Stimulated activated CD4-positive, alpha-beta T cell treated with anti-CD3 and anti-CD28 coated beads, Interleukin-4, amount 100 ng/mL, for 4 hours (primary cell): ENCODE measurements at places on chromosomes 16 and 17.

DNA sequence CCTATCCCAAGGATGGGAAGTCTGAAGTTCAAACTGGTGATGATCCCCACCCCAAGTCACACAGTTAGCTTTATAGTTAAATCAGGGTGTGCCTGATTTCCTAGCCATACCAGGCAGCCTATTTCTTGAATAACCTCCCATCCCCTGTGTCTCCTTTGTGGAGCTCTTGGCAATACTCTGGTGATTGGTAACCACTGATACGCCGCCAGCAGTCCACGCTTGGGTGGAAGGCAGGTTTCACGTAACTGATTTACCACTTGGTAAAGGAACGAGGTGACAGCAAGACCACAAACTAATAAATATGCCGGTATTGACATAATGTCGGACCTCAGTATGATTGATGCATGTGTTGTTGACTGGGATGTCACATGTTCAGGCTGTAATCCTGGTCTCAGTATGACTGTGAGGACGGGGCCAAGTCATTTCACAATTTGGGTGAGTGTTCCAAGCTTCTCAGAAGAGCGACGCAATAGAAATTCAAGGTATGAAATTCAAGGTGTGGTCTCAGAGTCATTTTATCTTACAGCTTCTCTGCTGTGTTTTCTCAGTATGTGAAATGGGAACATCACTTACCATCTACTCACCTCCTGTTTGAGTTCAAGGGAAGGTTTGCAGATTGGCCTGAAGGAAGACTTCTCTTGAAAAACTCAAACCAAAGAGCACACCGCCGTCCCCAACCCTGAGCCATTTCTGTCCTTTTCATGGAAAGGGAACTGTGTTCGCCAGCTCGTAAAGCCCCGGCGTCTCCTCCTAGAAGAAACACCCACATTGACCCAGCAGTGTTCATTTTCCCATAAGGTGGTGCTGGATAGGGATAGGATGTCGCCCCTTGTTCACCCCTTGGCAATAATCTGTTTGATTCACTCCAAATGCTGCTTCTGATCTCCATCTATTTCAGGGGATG, 678.9 kb downstream of the WWOX start:
- DNase-seq = no peak

GRCh38 chr17:80820331-80820730, 171.3 kb upstream of the CHMP6 start:
- DNase-seq = no peak

DNA sequence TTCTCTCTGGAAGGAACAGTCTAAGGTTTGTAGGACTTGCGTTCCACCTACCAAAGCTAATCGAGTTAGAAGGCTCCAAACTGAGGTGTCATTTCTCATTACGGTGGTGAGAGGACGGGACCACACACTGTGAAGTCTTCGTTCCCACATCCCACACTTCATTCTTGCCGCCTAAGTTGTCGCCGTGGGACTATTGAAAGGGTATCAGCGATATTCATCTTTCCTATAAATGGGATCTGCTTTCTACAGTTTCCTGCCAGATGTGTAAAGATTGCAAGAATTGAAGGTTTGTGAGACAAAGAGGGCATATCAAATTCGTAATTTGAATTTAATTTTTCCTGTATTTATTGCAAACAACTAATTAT, 608 bp upstream of the TRIM37 start:
- no peak for DNase-seq

GRCh38 chr17:54861471-54861983, 39.1 kb upstream of the TOM1L1 start:
- no peak for DNase-seq

DNA sequence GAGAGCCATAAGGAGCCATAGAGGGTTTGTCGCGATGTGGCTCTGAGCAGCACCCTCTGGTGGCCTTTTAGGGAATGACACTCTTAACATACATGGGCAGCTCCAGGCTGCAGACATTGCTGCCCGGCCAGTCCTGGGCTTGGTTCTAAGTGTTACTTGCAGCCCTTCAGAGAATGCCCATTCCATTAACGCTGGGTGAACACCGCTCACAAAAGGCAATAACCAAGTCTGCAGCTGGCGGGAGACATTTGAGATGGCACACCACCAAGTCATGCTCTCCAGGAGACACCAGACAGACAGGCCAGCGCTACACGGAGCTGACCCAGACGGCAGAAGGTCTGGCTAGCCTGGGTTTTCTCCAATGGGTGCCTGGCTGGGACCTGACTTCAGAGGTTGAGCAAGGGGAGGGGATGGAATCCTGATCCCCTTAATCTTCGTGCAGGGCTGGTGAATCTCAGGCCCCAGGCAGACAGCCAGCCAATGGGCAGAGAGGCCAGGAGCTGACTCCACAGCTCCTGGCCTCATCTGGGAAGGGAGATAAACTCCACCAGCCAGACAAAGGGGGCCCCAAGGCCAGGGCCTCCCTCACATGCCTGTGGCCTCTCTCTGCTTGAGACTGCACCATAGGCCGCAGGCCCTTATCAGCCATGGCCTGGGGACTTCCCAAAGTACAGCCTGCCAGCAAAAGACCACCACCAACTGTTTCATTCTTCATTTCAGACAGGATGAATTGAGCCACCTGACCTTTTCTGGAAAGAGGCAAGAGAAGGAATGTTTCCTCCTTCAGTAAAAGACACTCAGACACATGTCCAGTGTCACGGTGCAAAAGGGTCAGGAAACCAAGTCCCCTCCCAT, 58.8 kb downstream of the ZDHHC7 start:
- DNase-seq = peak; percentile 50

- no peak for DNase-seq
Observed at GRCh38 chr16:2895813-2896212, 12.8 kb downstream of the FLYWCH2 start.

GRCh38 chr16:71986131-71986530, 14.1 kb downstream of the PKD1L3 start:
- no peak for DNase-seq

- DNase-seq = no peak
Observed at GRCh38 chr17:18921912-18922451, 30.0 kb upstream of the SLC5A10 start.

DNA sequence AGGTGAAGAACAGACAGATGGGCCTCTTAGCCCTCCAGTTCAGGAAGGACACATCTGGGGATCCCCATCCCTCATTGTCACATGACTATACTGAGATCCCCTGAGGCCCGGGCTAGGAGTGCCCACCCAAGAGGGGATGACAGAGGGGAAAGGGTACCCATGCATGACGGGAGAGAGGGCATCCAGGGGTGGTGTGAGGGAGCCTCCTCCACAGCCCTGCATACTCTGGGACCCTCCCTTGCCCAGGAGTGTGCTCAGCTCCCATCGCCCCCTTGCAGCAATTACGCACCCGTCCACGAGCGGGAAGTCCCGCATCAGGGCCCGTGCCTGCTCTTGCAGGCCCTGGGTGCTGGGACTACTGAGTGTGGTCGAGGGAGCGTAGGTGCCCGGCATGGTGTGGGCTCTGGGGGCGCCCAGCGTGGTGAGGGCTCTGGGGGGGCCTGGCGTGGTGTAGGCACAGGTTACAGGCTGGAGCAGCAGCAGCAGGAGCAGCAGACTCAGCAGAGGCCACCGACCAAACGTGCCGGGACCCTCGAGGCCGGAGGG, 6.5 kb downstream of the DPEP2 start:
- DNase-seq = no peak
